Activated CD4-positive, alpha-beta memory T cell treated with anti-CD3 and anti-CD28 coated beads, Interleukin-2, amount 10 ng/mL, durations not matched to agents 7 days and 5 days (primary cell): ENCODE measurements at places on chromosomes 11 and 22. TPM values are rescaled to one million over a fixed set of nuclear protein-coding genes. Genes with fewer than 3 reads are reported as not detected.
A peak's percentile ranks its signal among the peaks of the same experiment; 100 is the strongest.

The SLC2A11 gene
- 6.5 TPM for total RNA-seq

The LMO1 gene
- not detected for total RNA-seq

The FXYD6 gene
- total RNA-seq, result not detected

The SMIM35 gene
- 0.55 TPM for total RNA-seq

The CD82 gene
- 193 TPM for total RNA-seq

The AIFM3 gene
- total RNA-seq, result 0.58 TPM

The CD59 gene
- 153 TPM for total RNA-seq

The PHLDA2 gene
- total RNA-seq, result 3.7 TPM

The AGBL2 gene
- total RNA-seq, result 7.7 TPM

The PLAAT4 gene
- 104 TPM for total RNA-seq

The OR10AG1 gene
- not detected for total RNA-seq

DNA sequence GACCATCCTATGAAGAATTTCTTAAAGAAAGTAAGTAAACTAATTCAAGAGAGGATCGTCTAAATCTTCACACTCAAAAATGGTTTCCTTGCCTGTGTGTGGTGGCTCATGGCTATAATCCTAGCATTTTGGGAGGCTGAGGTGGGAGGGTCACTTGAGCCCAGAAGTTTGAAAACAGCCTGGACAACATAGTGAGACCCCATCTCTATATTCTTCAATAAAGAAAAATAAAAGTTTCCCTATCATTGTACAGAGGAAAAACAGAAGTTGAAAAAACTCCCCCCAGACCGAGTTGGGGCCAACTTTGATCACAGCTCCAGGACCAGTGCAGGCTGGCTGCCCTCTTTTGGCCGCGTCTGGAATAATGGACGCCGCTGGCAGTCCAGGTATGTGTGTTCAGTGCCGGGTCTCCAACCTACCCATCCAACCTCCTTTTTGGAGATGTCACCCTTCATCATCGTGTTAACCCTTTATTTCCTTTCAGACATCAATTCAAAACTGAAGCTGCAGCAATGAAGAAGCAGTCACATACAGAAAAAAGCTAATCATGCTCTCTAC is 3.0 kb downstream of the RPS25 start:
- DNase-seq, result no peak
- peak overlapping the region; percentile 3 for H3K27ac ChIP-seq
- H3K36me3 ChIP-seq, result peaks cover 78% of the 10 kb centered on the region

- H3K27me3 ChIP-seq, result no peaks in the 10 kb centered on the region
- no peak for DNase-seq
- peaks cover 11% of the 10 kb centered on the region for H3K36me3 ChIP-seq
- no peak overlapping the region for H3K27ac ChIP-seq
- H3K4me3 ChIP-seq, result no peak overlapping the region
Observed at GRCh38 chr11:7630002-7630401, 43.3 kb downstream of the CYB5R2 start.

DNA sequence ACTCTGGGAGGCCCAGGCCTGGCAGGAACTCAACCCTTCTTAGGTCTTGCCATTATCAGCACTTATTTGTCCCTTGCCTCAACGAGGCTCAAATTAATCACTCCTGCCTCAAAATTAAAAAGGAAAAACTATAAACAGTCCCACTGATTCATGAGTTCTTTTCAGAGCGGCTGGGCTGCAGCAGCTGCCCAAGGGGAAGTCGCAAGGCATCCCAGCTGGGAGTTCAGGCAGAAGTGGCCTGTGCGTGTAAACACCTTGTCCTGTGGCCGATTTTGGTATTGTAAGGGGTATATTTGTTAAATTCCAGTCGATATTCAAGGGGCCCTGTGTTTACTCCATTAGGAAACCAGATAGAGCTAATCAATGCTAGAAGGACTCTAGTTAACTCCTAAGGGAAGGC is 213.9 kb upstream of the CADM1 start:
- H3K27me3 ChIP-seq, result no peaks in the 10 kb centered on the region
- no peaks in the 10 kb centered on the region for H3K36me3 ChIP-seq
- no peak for DNase-seq
- H3K4me1 ChIP-seq, result no peaks in the 10 kb centered on the region
- no peak overlapping the region for H3K4me3 ChIP-seq

DNA sequence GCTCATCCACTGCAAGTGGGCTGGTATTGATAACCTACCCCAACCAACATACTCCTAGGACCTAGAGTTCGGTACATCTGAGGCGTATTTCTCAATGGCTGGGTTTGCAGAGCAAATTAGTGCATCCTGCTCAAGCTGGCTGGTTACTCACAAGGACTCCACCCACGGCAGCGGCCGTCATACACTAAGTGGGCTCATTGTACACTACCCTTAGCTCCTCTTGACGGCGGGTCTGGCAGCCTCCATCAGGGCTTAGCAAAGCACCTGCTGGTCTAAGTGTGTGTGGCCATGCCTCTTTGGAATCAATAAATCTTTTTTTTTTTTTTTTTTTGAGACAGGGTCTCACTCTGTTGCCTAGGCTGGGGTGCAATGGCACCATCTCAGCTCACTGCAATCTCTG is 20.2 kb upstream of the KCNJ11 start:
- DNase-seq, result no peak
- H3K4me1 ChIP-seq, result peaks cover 19% of the 10 kb centered on the region
- H3K27me3 ChIP-seq, result peaks cover 4% of the 10 kb centered on the region
- H3K36me3 ChIP-seq, result no peaks in the 10 kb centered on the region

DNA sequence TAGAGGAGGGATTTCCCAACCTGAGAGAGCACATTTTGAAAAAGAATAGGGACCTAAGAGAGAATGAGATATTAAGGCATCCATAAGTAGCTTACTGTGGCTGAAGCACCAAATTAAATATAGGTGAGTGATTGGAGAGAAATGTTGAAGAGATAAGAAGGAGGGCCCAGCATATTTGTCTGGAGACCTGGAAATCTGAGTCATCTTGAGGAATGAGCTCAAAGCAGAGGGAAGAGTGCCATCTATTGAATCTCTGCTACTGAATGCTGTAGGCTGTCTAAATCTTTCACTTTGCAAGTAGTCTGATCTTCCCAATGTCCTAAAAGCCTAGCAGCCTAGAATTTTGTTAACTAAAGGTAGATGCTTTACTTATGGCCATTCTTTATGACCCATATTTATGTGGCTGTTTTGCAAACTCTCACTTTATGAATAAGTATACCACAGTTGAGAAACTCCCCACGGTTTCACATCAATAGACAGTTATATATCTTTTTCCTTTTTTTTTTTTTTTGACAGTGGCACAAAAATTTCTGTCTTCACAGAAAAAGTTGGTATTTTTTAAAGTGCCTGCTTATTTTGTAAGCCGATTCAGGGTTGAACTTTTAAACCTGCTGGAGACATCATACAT is 2093.5 kb downstream of the LRRC4C start:
- DNase-seq, result no peak
- peaks cover 20% of the 10 kb centered on the region for H3K4me1 ChIP-seq
- no peak overlapping the region for H3K4me3 ChIP-seq

DNA sequence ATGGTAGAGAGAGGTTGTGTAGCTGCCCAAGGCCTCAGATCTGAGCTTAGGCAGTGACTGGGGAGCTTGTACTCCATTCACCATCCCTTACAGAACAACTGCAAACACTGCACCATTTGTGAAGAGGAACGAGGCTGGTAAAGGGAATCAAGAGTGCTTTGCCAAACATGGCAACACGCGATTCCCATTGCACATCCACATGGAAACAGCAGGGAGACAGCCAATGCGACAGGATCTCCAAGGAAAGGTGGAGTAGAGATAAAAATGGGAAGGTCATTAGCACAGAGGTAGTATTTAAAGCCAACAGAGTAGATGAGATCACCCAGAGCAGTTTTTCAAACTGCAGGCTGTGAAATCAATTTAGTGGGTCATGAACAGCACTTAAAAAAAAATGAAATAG is 42.0 kb downstream of the TCF20 start:
- no peak for DNase-seq
- H3K4me3 ChIP-seq, result no peak overlapping the region
- H3K4me1 ChIP-seq, result peaks cover 21% of the 10 kb centered on the region
- no peaks in the 10 kb centered on the region for H3K36me3 ChIP-seq

DNA sequence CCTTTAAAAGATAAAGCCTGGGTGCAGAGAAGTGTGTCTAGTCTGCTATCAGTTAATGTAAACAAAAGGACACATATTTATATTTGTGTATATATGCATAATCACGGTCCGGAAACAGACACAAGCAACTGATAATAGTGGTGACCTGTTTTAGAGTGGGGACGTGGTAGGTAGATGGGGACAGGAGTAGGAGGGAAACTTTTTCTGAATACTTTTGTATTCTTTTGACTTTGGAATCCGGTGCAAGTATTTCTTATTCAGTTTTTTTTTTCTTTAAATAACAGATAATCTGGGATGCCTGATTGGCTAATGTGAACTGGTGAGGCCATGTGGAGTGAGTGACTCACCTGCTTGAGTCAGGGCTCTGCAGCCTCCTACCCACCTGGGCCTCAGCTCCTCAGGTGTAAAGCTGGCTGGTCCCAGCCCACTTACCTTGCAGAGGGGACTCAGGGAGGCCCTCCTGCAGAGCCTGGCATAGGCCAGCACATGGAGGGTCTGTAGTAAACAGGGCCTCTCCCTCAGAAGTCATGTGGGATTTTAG is 15.3 kb downstream of the MICAL2 start:
- H3K4me3 ChIP-seq, result no peak overlapping the region
- peaks cover 12% of the 10 kb centered on the region for H3K36me3 ChIP-seq
- H3K27ac ChIP-seq, result no peak overlapping the region
- no peak for DNase-seq
- no peaks in the 10 kb centered on the region for H3K27me3 ChIP-seq

GRCh38 chr11:134647066-134647743 is 235.2 kb upstream of the B3GAT1 start:
- H3K4me3 ChIP-seq, result no peak overlapping the region
- no peaks in the 10 kb centered on the region for H3K4me1 ChIP-seq
- peaks cover 24% of the 10 kb centered on the region for H3K27me3 ChIP-seq
- no peak for DNase-seq

- DNase-seq, result no peak
- H3K27ac ChIP-seq, result no peak overlapping the region
- H3K36me3 ChIP-seq, result peaks cover 7% of the 10 kb centered on the region
- peaks cover 36% of the 10 kb centered on the region for H3K4me1 ChIP-seq
- peaks cover 38% of the 10 kb centered on the region for H3K27me3 ChIP-seq
Observed at GRCh38 chr11:828506-829175, 922 bp downstream of the CRACR2B start.

DNA sequence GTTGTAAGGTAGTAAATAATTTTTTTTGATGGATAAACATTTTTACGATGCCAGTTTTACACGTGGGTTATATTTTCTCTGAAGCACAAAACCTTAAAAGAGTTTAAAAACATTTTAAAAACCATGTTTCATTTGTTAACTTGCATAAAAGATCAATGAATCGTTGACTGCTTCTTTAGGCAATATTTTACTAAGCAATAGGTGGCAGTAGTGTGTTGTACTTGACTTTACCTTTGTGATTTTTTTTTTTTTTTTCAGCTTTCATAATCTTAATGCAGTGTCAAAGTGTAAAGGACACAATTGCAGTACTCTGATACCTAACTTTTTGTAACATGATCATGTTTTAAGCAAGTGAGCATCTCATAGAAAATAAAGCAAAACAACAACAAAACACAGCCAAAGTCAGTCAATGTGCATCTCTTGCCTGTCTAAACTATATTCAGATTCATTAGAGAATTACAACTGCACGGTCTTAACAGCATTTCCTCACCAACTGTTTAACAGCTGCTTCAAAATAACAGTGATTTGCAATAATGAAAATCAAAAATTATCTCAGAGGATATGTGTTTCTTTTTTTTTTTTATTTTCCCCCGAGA is 27.7 kb downstream of the DNAJC24 start:
- no peaks in the 10 kb centered on the region for H3K4me1 ChIP-seq
- DNase-seq, result no peak
- no peaks in the 10 kb centered on the region for H3K27me3 ChIP-seq
- H3K36me3 ChIP-seq, result peaks cover 6% of the 10 kb centered on the region

- H3K36me3 ChIP-seq, result no peaks in the 10 kb centered on the region
- H3K27ac ChIP-seq, result no peak overlapping the region
- DNase-seq, result no peak
- H3K27me3 ChIP-seq, result no peaks in the 10 kb centered on the region
- H3K4me3 ChIP-seq, result no peak overlapping the region
Observed at GRCh38 chr11:86101493-86101892, 32.6 kb upstream of the PICALM start.

GRCh38 chr11:76759092-76759491 is 24.1 kb upstream of the TSKU start:
- peaks cover 5% of the 10 kb centered on the region for H3K27me3 ChIP-seq
- no peaks in the 10 kb centered on the region for H3K36me3 ChIP-seq
- no peak for DNase-seq
- no peaks in the 10 kb centered on the region for H3K4me1 ChIP-seq
- H3K27ac ChIP-seq, result no peak overlapping the region
- no peak overlapping the region for H3K4me3 ChIP-seq

DNA sequence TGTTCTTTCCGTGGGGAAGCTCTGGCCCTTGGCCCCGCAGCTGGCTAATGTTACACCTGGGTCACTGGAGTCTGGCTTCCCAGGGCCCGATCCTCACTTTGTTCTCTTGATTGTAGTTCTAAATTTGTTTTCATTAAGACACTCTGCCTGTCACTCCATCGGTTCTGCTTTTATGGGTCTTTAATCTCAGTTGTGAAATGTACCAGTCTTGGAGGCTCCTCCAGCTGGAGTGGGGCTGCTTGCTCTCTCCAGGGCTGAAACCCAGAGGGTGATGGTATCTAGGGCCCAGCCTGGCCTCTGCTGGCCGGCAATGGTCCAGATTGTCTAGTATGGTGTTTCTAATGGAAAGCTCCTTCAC is 352.9 kb downstream of the TENM4 start:
- no peaks in the 10 kb centered on the region for H3K27me3 ChIP-seq
- no peaks in the 10 kb centered on the region for H3K36me3 ChIP-seq
- no peaks in the 10 kb centered on the region for H3K4me1 ChIP-seq
- H3K4me3 ChIP-seq, result no peak overlapping the region

GRCh38 chr22:29707010-29707409 is 12.8 kb upstream of the CABP7 start:
- H3K4me1 ChIP-seq, result peaks cover 5% of the 10 kb centered on the region
- no peak overlapping the region for H3K27ac ChIP-seq
- H3K4me3 ChIP-seq, result no peak overlapping the region

DNA sequence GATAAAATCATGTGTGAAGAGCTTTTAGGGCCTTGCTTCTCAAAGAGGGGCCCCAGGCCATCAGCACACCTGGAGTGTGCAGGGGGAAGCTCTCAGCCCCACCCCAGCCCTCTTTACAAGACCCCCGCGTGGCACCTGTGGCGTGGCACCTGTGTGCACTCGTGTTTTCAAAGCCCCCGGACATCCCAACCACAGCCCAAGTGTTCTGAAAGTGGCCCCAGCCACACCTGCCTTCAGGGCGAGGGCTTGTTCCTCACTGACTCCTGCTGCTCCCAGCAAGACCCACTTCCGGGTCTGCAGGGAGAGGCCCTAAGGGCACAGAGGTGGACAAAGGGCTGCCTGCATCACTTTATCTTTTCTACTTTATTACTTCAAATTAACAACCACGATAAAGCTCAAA is 17.5 kb upstream of the TMEM184B start:
- H3K36me3 ChIP-seq, result peaks cover 11% of the 10 kb centered on the region
- DNase-seq, result no peak
- no peaks in the 10 kb centered on the region for H3K4me1 ChIP-seq
- H3K27me3 ChIP-seq, result no peaks in the 10 kb centered on the region

GRCh38 chr11:92225568-92226330 is 1.1 kb downstream of the FAT3 start:
- no peaks in the 10 kb centered on the region for H3K4me1 ChIP-seq
- no peak overlapping the region for H3K27ac ChIP-seq
- H3K27me3 ChIP-seq, result peaks cover 45% of the 10 kb centered on the region
- no peak for DNase-seq
- H3K4me3 ChIP-seq, result no peak overlapping the region
- no peaks in the 10 kb centered on the region for H3K36me3 ChIP-seq

GRCh38 chr11:111812211-111812610 is 46.0 kb upstream of the PPP2R1B start:
- H3K4me1 ChIP-seq, result no peaks in the 10 kb centered on the region
- no peak for DNase-seq
- H3K27me3 ChIP-seq, result no peaks in the 10 kb centered on the region

GRCh38 chr11:35426351-35426750 is 7.0 kb upstream of the SLC1A2 start:
- H3K4me1 ChIP-seq, result no peaks in the 10 kb centered on the region
- DNase-seq, result no peak
- H3K36me3 ChIP-seq, result no peaks in the 10 kb centered on the region
- H3K27ac ChIP-seq, result no peak overlapping the region
